ENCODE measurements at places on chromosomes 4 and X. TPM values are rescaled to one million over a fixed set of nuclear protein-coding genes. Genes with fewer than 3 reads are reported as not detected.

Gene SLC34A2
- total RNA-seq: not detected

DNA sequence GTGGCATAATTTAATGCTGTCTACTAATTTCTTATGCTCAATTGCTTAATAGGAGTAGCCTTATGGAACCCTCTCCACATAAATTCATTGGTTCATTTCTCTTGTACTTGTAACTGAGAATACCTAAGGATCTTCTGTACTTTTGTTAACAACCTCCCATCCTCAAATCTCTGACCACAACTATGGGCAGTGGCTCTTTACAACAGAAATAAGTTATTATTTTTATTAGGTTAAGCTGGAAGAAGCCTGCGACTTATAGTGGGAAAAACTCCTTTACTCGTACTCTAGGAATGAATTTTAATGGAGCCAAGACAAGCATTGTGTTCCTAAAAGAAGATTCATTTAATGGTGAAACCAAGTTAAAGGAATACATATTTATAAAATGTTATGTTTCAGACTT lies 337.1 kb upstream of the CTSO start:
- DNase-seq: no peak
- H3K36me3 ChIP-seq: no peaks in the 10 kb centered on the region
- no peaks in the 10 kb centered on the region for H3K4me1 ChIP-seq
- no peak overlapping the region for H3K4me3 ChIP-seq
- no peaks in the 10 kb centered on the region for H3K27me3 ChIP-seq
- no peak overlapping the region for H3K27ac ChIP-seq

GRCh38 chr4:82957045-82957444 lies 53.6 kb downstream of the LIN54 start:
- peak overlapping the region; percentile 67 for H3K27ac ChIP-seq
- peaks cover 12% of the 10 kb centered on the region for H3K4me1 ChIP-seq
- H3K36me3 ChIP-seq: peaks cover 52% of the 10 kb centered on the region

Gene LINC00632
- total RNA-seq: 0.31 TPM

DNA sequence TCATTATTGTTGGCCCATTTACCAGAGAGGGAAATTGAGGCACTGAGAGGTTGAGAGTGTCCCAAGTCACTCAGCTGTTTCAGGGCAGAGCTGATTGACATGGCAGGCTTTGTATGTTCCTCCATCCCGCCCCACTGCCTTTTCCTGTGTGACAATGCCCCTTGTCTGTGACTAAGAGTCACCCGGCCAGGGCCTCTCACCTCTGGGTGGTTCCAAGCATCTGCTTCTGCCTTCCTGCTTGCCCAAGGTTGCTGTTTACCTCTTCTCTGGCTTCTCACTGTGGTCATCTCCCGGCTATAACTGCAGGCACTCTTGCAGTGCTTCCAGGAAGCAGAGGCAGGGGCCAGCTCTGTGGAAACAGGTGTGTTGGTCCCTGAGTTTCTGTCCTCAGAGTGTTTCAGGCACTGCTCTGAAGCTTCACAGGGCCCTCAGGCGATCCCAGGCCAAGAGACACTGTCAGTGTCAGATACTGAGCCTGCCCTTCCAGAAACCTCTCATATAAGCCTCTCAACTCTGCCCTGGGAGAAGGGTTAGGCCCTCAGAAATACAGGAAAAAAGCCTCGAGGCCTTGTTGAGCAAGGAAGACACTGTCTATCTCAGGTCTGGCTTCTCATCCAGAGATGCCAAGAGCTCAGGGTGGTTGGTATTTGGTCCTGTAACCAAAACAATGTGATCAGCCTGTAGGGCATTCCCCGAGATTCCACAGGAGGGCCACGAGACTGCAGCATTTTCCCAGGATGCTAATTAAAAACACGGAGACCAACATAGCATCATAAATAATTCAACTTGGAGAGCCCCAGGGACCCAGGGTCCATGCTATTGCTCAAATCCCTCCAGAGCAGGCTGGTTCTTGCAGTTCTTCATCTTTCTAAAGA lies 42.0 kb upstream of the PROM1 start:
- H3K4me3 ChIP-seq: no peak overlapping the region
- DNase-seq: no peak
- H3K4me1 ChIP-seq: peaks cover 17% of the 10 kb centered on the region
- H3K36me3 ChIP-seq: no peaks in the 10 kb centered on the region
- no peak overlapping the region for H3K27ac ChIP-seq

DNA sequence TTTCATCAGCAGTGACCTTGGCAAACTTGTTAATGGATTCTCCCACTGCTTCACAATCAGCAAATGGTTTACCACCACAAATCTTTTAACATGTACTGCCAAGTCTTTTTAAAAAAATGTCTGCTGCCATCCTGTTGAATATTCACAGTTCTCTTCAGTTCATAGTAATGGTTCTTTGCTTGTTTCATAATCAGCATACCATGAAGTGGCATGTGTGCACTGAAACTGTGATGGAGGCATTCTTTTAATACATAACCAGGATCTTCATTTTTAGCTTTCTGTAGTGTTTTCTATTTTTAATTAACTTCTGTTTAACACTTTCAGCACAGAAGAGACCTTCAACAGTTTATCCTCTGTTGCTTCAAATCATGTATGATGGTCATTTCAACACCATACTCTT lies 230.1 kb upstream of the ARSJ start:
- H3K4me1 ChIP-seq: no peaks in the 10 kb centered on the region
- H3K36me3 ChIP-seq: no peaks in the 10 kb centered on the region
- H3K27ac ChIP-seq: no peak overlapping the region
- no peaks in the 10 kb centered on the region for H3K27me3 ChIP-seq
- DNase-seq: no peak
- no peak overlapping the region for H3K4me3 ChIP-seq

All from activated CD8-positive, alpha-beta T cell treated with anti-CD3 and anti-CD28 coated beads, Interleukin-2, amount 10 ng/mL, durations not matched to agents 7 days and 5 days (primary cell).